ENCODE measurements at places on chromosomes 1 and 21.

- no peak for DNase-seq
Observed at GRCh38 chr1:175073061-175073460, 5.4 kb downstream of the TNN start.

DNA sequence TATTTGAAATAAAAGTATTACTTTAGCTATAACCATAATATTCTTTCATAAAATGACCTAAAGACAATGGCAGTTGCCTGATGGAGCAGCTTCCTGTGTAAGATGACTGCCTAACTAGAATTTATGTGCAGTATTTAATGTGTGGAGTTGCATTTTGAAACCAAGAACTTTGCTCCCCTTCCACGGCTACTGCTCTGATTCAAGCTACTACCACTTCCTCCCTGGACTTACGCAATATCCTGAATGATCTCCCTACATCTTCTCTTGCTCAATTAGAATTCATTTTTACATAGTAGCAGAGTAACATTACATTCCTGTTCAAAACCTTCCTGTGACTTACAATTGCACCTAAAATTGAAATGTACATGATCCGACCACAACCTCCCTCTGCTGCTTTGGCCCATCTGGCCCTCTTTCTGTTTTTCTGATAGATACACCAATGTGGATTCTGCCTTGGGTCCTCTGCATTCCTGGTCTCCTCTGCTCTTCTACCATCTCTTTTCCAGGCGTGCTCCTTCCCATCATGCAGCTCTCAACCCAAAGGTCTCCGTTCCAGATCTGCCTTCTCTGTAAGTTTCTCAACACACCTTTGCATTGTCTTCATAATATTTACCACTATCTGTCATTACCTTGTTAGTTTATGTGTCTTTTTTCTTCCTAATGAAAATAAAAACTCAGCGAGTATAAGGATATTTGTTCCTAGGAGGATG is 47.4 kb upstream of the USP25 start:
- DNase-seq, result no peak

DNA sequence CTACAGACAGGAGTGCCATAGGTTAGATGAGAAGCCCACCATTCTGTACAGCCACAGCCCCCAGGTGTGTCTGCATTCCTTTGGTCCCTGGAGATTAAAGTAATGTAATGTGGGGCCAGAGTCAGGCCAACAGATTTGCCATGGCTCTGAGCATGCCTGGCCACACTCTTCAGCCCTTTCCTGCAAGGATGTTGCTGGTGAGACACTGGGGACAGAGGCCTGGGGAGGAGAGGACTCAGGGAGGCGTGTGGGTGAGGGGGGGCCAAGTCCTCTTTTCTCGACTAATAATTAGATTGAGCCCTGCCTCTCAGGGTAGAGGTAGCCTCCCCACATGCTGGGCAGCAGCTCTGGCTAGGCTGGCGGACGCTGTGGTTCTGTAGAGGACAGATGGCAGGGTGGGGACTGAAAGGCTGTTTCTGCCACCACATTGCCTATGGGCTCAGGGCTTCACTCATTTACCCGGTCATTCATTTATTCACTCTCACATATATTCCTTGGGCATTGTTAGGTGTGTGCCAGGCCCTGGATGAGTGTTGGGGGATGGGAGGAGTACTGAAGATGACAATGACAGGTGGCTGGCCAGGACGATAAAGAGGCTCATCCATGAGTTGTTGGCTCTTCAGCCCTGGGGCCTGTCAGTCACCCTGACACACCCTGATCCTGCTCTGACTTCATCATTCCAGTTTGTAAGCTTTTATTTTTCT is 7.1 kb upstream of the PRCC start:
- no peak for DNase-seq

DNA sequence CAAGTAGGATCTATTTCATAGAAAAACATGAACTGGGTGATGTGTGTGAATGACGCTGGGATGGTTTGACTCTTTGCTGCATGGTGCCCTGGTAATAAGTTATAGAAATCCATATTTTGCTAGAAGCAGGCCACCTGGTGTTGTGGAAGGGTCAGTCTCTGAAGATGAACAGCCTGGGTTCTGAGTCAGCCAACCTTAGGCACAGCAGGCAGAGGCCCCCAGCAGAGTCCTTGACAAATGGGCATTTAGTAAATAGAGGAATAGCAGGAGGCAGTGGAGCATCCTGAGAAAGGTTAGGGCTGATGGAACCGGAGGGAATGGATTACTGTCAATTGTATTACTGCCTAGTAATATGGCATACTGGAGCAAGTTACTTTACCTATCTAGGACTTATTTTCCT is 20.9 kb downstream of the FGGY start:
- no peak for DNase-seq

DNA sequence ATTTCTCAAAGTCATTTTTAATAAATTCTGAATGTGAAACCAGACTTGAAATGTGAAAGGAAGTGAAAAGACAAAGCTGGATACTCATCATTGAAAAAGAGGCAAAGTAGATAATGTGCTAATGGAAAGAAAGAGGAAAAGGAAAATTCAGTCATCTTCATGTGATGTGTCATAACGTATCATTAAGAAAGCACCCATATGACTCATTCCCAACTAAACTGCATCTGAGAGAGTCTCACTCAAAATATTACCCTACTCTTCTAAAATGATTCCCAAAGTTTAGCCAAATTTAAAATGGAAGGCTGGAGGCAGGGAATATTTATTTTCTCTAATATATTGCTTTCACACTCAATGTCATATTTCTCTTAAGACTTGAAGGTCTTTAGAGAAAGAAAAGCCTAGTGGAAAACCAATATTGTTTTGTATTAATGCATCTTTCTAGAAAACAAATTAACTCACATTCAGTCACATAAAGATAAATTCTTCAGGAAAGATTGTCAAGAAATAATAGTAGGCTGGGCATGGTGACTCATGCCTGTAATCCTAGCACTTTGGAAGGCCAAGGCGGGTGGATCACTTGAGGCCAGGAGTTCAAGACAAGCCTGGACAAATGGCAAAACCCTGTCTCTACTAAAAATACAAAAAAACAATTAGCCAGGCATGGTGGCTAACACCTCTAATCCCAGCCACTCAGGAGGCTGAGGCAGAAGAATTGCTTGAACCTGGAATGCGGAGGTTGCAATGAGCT is 129.9 kb downstream of the SLC30A10 start:
- DNase-seq, result no peak

GRCh38 chr1:157497284-157497683 is 55.0 kb downstream of the FCRL5 start:
- DNase-seq, result no peak

DNA sequence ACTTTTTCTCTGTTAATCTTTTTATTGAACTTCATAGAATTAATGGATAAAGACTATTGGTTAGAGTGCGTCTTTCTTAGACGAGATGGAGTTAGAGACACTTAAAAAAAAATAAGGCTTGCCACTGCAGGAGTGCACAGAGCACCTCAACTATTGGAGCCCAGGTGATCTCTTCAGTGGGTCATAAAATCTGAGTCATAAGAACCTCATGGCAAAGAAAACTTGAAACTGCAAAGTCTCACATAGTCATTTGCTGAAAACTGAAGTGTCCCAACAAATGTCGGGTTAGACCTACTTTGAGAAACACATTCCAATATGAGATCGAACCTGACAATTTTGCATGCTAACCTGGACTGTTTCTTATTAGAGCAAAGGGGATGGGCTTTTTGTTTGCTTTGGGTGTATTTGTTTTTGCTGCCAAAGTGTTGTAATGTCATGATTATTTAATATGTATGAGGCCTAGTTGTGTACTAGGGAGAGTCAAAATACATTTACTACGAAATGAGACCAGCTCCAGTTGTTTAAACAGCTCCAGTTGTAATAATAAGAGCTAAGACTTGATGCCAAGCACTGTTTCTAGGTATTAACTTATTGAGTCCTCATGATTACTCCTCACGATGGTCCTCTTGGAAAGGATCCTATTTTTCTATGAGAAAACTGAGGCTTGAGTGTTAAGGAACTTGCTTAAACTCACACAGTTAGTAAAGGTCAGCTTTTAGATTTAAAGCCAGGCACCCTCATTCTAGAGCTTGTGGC is 65.1 kb downstream of the DDR2 start:
- DNase-seq, result no peak

DNA sequence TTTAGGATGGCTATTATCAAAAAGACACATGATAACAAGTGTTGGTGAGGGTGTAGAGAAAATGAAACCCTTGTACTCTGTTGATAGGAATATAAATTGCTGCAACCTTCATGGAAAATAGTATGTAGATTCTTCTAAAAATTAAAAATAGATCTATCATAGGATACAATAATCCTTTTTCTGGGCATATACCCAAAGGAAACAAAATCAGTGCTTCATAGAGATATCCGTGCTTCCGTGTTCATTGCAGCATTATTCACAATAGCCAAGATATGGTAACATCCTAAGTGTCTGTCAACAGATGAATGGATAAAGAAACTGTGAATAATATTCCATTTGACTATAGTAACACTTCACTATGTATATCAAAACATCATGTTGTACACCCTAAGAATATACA is 106.7 kb downstream of the MIS18A start:
- no peak for DNase-seq

- DNase-seq, result no peak
Observed at GRCh38 chr1:115753361-115753760, 15.2 kb downstream of the CASQ2 start.

- no peak for DNase-seq
Observed at GRCh38 chr1:161986328-161986727, 37.3 kb downstream of the OLFML2B start.

- DNase-seq, result no peak
Observed at GRCh38 chr1:246647513-246647912, 76.7 kb upstream of the SCCPDH start.

- DNase-seq, result no peak
Observed at GRCh38 chr1:159473335-159473734, 33.8 kb downstream of the OR10J1 start.

- no peak for DNase-seq
Observed at GRCh38 chr1:205147191-205147835, 25.5 kb upstream of the RBBP5 start.

- no peak for DNase-seq
Observed at GRCh38 chr1:23099171-23099536, 69.5 kb downstream of the LUZP1 start.

DNA sequence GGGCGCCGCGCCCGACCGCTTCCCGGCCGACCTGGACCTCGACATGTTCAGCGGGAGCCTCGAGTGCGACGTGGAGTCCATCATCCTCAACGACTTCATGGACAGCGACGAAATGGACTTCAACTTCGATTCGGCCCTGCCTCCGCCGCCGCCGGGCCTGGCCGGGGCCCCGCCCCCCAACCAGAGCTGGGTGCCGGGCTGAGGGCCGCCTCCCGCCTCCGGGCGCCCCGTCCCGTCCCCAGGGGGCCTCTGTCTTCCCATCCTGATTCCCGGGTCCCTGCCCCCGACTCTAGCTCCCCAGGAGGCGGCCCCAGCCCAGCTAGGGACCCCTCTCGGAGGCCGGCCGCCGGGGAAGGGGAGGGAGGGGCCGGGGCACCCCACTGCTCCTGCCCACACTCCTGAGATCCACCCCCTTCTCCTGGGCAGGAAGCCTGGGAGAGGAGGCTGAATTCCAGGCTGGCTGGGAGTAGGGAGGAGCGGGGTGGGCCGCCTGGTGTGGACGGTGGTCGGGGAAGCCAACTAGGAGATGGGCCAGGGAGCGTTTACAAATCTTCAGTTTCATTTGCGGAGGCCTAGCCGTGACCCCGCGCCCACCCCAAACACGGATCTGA is 21.4 kb downstream of the FOXO6 start:
- DNase-seq, result no peak

GRCh38 chr1:78033797-78034172 is 12.0 kb upstream of the GIPC2 start:
- DNase-seq, result no peak

DNA sequence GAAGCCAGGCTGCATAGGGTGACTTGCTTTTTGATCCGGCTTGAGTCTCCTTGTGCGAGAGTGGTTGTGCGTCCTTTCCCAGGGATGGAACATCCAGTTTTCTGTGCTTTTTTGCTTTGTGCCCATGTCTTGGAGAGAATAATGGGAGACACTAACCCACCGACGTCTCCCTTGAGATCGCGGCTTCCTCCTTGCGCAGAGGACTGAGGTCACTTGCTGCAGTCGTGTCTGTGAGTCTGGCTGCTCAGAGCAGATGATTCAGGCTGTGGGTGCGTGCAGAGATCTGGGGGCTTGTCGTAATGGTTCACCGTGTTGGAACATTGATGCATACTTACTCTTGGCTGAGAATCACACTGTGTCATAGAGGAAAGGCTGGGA is 164.5 kb upstream of the CACNA1E start:
- no peak for DNase-seq

- no peak for DNase-seq
Observed at GRCh38 chr1:230690101-230690500, 23.8 kb downstream of the AGT start.

DNA sequence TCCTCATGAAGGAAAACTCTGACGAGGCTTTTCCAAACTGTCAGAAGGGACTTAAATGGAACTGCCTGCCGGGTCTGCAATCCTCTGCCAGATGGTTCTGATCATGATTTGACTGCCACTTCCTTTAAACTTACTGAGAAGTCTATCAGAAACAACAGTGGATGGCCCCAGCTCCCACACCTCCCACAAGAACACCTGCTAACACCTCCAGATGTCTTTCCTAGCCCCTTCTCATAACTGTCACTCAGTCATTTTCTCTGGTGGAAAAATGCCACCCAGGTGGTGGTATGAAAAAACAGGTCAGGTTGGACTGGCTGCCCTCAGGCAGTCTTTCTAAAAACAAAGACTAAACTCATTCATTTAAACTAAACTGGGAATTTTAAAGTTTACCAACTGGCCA is 66.7 kb upstream of the ABCD3 start:
- no peak for DNase-seq

DNA sequence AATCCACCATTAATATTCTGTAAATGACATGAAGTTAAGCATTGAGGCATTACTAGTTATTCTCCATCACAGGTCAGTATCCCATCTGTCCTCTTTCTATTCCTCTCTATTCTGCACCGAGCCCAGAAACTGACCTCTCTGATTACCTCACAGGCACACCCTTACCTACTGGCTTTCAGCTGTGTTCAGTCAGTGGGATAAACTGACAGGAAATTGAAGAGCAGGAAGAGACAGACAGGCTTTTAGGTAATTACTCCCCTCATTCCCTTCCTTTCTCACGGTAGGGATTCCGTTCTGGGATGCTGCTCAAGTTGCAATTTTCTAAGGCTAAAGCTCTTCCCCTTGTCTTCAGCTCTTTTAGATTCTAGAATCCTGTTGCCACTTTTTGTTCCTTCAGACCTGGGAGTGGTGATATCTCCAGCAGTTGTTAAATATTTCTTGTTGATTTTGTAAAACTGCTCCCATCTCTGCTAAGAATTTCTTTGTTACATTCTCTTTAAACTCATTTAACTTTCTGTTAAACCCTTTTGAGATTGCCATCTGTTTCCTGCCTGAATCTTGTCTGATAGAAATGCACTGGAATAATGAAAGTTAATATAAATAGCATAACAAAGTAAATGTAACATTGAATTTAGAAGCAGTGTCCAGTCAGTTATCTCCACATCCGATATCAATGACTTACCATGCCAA is 1063.4 kb downstream of the PLA2G4A start:
- DNase-seq, result no peak

GRCh38 chr21:43287795-43288755 is 119.3 kb downstream of the CRYAA start:
- DNase-seq, result no peak

DNA sequence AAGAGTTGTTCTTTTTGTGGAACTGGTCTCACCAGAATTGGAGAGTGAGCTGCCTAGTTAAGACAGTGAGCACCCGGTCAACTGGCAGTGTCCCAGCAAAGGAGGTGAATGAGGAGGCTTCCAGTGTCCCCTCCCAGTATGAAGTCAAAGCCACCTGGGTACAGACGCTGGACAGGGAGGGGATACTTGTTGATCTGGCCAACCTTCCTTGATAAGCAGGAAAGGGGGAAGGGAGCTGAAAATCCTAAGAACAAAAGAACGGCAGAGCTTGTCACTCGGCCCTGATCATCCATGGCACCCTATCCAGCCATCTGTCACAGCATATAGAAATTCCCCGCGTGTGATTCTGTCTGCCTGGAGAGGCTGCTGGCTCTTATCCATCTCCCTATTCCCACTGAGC is 91.5 kb downstream of the SSBP3 start:
- DNase-seq, result no peak
